ENCODE measurements at places on chromosomes 11 and 22.

DNA sequence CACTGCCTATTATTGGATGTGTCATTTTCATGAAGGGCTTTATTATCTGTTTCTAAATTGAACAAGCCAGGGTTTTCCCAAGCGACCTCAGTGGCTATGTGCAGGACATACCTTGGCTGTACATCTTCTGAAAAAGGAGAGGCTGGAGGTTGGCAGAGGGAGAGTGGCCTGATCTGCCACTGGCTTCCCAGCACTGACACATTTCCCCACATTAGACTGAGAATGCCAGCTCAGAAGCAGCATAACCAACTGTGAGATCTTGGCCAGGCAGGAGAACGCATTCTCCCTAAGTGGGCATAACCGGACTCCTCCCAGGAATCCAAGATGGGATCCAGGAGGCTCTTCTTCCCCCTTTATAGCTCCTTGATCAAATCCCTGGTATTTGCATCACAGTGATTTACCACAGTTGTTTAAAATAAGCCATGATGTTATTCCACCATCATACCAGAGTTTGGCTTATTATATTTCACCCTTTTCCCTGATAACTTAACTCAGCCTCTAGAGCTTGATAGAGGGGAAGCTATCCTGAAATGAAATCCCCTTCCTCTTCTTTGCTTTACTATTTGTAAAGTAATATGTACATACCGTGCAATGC lies 33.8 kb downstream of the AMOTL1 start:
- no peaks in the 10 kb centered on the region for H3K27me3 ChIP-seq
- no peak overlapping the region for H3K4me3 ChIP-seq
- DNase-seq, result peak; percentile 37

GRCh38 chr11:110797453-110797852 lies 85.2 kb upstream of the ARHGAP20 start:
- no peaks in the 10 kb centered on the region for H3K4me1 ChIP-seq
- no peak overlapping the region for H3K27ac ChIP-seq
- H3K27me3 ChIP-seq, result no peaks in the 10 kb centered on the region
- no peak overlapping the region for H3K4me3 ChIP-seq
- peak; percentile 34 for DNase-seq

DNA sequence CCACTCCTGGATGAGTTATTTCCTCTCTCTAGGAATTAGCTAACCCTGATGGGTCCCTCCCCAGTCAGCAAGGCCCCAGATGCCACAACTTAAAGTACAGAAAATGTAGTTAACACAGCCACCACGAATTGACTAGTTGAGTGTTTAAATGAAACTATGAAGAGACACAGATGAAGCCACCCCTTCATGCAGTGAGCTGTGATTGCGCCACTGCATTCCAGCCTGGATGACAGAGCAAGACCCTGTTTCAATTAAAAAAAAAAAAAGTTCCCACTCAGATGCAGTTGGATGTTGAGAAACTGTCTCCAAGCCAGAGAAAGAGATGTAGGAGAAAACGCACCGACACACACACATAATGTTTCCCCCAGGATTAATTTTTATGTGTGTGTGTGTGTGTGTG lies 53.3 kb downstream of the SCN3B start:
- DNase-seq, result peak; percentile 82
- H3K27ac ChIP-seq, result peak overlapping the region; percentile 40
- H3K4me3 ChIP-seq, result no peak overlapping the region
- peaks cover 8% of the 10 kb centered on the region for H3K36me3 ChIP-seq
- peaks cover 14% of the 10 kb centered on the region for H3K4me1 ChIP-seq

GRCh38 chr11:70650075-70650909 lies 252.0 kb downstream of the CTTN start:
- no peaks in the 10 kb centered on the region for H3K36me3 ChIP-seq
- no peak overlapping the region for H3K4me3 ChIP-seq
- H3K27ac ChIP-seq, result no peak overlapping the region
- peak; percentile 76 for DNase-seq
- no peaks in the 10 kb centered on the region for H3K27me3 ChIP-seq
- no peaks in the 10 kb centered on the region for H3K4me1 ChIP-seq

- peaks cover 8% of the 10 kb centered on the region for H3K4me1 ChIP-seq
- DNase-seq, result no peak
- H3K36me3 ChIP-seq, result no peaks in the 10 kb centered on the region
Measured at GRCh38 chr11:35330931-35331330, 88.4 kb downstream of the SLC1A2 start.

All from GM23248 (cell line).